Stimulated activated CD8-positive, alpha-beta memory T cell treated with anti-CD3 and anti-CD28 coated beads, Interleukin-12 subunit alpha, Interleukin-12 subunit beta, amount 100 ng/mL, for 4 hours (primary cell): ENCODE measurements at places on chromosomes 13 and 19.

DNA sequence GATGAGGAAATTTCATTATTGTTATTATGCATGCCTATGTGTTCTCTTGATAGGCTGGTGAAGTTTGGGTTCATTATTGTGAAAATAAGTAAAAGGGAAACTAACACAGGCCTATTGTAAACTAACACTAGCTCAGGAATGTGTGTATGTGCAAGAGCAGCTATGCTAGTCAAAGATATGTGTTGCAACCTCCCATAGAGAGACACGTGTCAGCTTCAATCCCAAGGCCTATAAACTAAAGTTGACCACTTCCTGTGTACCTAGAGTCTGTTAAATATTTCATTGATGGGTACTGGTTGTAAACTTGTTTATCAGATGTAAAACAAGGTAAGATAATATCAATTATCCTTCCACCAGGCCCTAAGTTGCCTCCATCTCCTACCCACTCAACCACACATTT, 44.7 kb upstream of the ZNF30 start:
- no peak for DNase-seq

GRCh38 chr13:28820099-28821051, at the start of gene MTUS2:
TSS of gene MTUS2 (plus strand) at chr13:28820339.
- peak; percentile 17 for DNase-seq

- DNase-seq, result no peak
These were observed 252.8 kb downstream of the SHISA2 start for GRCh38 chr13:25798998-25799397.

- no peak for DNase-seq
These were observed 37.8 kb upstream of the CXCL17 start for GRCh38 chr19:42480335-42481095.

GRCh38 chr13:112664501-112665203, 25.2 kb upstream of the ATP11A start:
- no peak for DNase-seq

DNA sequence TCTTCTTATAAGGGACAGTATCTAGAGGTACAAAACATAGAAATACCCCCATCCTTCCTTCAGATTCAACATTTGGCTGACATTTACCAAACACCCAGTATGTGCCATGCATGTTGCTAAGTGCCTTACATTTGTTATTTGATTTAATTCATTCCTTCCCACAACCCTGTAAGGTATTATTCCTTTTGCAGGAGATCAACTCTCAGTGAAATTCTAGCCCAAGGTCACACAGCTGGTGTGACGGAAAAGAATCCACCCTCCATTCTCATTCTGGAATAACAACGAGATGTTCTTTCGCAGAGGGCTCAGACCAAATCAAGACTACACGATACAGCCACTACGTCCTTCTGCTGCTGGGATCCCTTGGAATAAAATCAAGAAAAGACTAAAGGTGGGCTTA, 67.8 kb downstream of the C13orf42 start:
- DNase-seq, result no peak

GRCh38 chr13:113491418-113491883, 940 bp upstream of the DCUN1D2 start:
- no peak for DNase-seq

DNA sequence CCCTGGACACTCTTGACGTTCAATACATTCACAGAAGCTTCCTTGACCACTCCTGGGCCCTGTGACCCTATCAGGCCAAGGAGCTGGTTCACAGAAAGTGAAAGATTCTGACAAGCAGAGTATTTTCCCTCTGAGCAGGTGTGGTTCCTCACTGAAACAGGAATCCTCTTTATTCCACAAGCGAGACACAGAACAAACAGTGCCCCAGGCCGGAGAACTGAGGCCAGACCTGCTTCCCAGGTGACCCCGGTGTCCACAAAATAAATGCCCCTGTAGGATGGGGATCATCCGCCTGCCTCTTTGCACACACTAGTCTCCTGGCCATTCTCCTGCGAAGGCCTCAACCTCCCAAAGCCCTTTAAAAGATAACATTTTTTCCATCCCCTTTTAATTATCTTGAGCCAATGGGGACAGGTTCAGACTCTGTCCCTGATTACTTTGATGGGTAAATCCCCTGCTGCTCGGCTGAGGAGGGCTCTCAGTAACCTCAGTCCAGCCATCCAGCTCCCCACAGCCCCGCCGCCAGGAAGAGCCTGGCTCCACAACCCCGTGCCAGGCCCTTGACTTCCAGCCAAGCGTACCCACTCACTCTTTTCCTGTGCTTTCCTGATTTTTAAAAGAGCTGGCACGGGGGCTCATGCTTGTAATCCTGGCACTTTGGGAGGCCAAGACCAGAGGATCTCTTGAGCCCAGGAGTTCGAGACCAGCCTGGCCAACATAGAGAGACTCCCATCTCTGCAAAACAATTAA, 129.1 kb downstream of the FOXO1 start:
- DNase-seq, result no peak

- DNase-seq, result no peak
These were observed 6.4 kb downstream of the AMER2 start for GRCh38 chr13:25165663-25166062.

DNA sequence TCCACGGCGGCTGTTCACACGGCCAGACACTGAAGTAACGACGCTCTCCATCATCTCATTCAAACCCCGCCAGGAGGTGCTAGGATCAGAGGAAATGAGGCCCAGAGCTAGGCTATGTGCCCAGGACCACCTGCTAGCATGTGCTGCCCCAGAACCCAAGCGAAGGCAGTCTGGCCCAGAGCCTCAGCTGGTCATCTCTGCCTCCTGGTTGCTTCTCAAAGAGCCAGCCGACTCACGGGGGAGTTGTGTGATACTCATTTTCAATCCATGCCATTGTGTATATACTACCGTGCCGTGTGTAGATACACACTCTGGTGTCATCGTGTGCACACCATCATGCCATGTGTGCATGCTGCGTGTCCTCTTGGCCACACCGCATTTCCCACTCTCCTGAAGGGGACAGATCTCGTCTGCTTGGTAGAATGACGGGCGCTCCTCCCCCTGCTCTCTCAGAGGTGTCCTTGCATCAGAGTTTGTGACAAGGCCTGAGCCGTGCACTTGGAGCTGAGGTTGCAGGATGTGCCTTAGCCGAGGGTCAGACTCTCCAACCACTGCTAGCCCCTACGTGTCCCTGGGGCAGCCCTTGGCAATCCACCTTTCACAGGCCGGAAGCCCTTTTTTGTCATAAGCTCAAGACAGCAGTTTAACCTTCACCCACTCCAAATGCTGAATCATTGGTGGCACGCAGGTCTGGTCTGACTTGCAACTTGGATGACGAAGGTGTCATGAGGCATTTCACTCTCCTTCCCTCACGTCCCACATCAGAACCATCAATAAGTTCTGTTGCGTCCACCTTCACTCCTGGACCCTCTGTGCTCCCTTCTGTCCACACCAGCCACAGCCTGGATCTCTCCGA, 130.4 kb downstream of the CRYL1 start:
- no peak for DNase-seq

DNA sequence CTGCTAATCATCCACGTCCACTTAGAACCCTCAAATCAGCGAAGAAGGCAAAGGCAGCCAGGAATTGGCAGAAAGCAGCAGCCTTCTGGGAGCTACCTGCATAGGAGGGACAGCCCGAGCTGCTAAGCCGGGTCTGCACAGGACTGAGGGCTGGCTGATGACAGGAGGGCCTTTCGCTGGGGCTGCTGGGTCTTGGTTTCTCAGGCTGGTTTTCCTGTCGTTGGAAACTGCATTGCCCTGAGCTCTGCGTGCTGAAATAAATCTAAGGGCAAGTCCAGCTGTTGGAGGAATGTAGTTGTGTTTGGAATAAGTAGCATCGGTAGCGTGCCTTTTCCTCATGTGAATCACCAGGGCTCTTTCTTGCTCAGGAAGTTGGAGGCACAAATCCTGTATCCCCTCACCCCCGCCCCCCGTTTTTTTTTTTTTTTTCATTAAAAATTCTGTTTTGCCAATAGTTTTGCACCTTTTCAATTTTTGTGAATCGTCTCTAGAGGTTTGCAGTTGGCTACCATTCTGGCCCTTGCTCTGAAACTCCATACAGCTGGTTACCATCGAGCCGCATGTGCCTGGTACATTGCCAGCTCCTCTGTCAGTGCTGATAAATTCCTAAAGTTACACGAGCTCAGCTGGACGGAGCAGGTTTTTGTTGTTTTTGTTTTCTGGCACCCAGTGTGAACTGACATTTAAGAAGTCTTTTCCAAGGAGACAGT, 193.9 kb upstream of the RNF113B start:
- no peak for DNase-seq

DNA sequence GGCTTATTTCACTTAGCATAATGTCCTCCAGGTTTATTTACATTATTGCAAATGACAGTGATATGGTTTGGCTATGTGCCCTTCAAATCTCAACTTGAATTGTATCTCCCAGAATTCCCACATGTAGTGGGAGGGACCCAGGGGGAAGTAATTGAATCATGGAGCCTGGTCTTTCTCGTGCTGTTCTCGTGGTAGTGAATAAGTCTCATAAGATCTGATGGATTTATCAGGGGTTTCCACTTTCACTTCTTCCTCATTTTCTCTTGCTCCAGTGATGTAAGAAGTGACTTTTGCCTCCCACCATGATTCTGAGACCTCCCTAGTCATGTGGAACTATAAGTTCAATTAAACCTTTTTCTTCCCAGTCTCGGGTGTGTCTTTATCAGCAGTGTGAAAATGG, 109.6 kb downstream of the VWA8 start:
- no peak for DNase-seq

DNA sequence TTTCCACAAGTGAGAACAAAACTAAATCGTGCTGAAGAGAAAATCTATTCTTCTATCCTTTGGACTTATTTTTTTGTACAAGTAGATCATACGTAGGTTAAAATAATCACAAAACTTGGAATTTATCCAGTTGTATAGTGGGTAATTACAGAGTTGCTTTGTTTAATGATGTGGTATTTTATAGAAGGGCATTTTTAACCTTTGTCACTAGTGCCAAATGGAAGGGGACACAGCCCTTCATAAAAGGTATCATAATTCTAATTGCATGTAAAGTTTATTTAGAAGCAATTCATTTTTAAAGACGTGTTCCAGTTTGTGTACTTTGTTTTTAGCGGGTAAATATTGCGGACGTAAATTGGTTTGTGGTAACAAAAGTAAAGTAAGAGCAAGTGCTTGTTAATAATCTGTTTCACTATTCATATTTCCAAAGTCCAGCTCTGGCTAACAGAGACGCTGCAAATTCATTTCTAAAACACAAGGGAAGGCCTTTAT, 99.5 kb downstream of the ERCC5 start:
- DNase-seq, result no peak

DNA sequence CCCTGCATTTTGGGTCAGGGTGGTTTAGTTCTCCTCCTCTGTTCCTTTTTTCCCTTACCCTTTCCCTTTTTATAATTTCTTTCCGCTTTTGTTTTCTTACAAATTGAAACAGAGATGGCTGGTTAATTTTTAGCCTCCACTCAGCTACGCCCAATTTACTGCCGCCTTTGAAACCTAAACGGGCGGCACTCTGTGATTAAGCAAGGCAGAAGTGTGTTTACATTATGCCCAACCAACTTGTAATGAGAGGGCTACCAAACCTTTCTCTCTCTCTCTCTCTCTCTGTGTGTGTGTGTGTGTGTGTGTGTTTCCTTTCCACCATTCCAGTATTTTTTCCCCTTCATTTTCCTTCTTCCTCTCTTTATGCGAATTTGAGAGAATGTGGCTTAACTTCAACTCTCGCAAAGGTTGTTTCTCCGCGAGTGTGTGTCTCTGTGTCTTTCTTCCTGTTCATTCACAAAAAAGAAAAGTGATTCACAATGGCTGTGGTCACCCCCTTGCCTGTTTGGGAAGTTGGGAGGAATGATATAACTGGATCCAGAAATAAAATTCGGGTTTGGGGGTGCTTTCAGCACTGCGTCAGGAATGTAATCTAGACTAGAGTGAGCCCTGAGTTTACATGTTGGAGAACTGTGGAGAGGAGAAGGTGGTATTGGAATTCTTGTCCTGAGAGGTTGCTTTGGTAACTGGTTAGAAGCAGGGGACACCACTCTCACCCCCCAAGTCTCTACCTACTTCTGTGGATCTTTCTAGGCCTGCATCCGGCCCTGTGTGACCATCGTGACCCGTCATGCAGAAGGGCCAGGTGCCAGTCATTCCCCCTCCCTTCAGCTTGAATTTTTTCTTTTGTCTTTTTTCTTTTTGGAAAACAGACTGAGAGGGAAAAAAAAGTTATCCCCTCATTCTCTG, 31.4 kb downstream of the NFIX start:
- no peak for DNase-seq

GRCh38 chr19:39645800-39646411, 9.8 kb upstream of the LGALS16 start:
- no peak for DNase-seq

GRCh38 chr19:23547816-23548430, 139.1 kb downstream of the ZNF675 start:
- no peak for DNase-seq

GRCh38 chr13:50580684-50581305, 262.7 kb downstream of the DLEU7 start:
- no peak for DNase-seq
